ENCODE measurements at places on chromosomes 3 and 15.

- no peak for DNase-seq
Observed at GRCh38 chr3:43317461-43318316, 31.3 kb downstream of the SNRK start.

GRCh38 chr3:183224180-183224970 lies 28.7 kb upstream of the B3GNT5 start:
- no peak for DNase-seq

GRCh38 chr3:46462111-46462510 lies 2.6 kb downstream of the LTF start:
- no peak for DNase-seq

GRCh38 chr15:59377924-59378323 lies 5.3 kb upstream of the MYO1E start:
- no peak for DNase-seq

GRCh38 chr3:13277860-13278531 lies 142.1 kb downstream of the NUP210 start:
- no peak for DNase-seq

- DNase-seq, result no peak
Observed at GRCh38 chr15:79050341-79050740, 40.2 kb downstream of the RASGRF1 start.

DNA sequence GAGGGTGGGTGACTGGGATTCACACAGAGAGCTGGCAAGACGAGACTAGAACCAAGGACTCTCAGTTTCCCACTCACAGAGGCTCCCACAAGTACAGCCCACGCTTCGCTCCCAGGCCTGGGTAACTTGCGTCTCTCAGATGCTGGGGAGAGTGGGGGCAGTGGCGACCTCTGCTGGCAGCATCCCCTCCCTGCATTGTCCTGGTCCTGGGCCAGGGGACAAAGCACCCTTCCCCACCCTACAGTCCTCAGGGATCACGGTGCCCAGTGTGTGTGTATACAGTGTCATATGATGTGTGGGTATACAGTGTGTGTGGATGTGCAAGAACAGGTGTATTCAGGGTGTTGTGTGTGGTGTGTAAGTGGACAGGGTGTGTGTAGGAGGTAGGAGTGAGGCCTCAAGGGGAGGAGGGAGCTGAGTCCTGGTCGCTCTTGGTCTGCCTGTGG lies 12.8 kb downstream of the VILL start:
- DNase-seq, result peak; percentile 7

GRCh38 chr3:28903171-28903601 lies 377.7 kb upstream of the RBMS3 start:
- DNase-seq, result no peak

DNA sequence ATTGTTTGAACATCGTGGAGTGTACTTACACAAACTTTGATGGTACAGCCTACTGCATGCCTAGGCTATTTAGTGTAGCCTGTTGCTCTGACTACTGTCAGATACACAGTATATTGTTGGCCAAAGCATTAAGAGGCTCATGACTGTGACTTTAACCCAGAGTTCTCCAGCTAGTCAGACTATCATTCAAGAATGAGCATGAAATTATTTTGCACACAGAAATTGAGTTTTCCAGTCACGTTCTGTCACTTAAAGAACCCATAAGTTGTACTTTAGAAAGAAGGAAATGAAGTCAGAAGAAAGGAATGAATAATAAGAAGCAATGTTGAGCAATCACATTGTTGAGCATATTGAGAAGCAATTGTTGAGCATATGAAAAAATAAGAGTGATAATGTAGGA lies 37.6 kb upstream of the SLC22A13 start:
- DNase-seq, result no peak

DNA sequence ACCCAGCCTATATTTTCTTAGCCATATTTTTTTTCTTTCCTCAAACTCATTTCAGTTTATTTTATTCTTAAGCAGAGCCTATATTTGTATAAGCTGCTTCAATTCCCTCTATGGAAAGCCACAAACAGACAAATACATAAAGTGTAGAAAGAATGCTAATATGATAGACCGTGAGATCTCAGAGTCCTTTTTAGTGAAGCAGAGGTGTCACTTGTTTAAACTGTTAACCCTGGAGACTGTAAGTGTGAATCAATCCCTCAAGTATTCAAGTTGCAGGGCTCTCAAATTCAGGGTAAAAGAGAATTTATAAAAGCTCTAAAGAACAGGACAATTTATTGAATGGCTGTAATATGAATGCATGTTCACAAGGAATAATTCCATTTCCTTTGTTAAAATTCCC lies 72.2 kb upstream of the BHLHE40 start:
- no peak for DNase-seq

Measured in NCI-H345 (cell line).